NCI-H345 (cell line): ENCODE measurements at places on chromosomes 6 and 20.

- DNase-seq: no peak
Measured at GRCh38 chr6:108846628-108847027, 1.6 kb upstream of the ARMC2 start.

- no peak for DNase-seq
Measured at GRCh38 chr6:21033575-21034026, 499.3 kb downstream of the CDKAL1 start.

DNA sequence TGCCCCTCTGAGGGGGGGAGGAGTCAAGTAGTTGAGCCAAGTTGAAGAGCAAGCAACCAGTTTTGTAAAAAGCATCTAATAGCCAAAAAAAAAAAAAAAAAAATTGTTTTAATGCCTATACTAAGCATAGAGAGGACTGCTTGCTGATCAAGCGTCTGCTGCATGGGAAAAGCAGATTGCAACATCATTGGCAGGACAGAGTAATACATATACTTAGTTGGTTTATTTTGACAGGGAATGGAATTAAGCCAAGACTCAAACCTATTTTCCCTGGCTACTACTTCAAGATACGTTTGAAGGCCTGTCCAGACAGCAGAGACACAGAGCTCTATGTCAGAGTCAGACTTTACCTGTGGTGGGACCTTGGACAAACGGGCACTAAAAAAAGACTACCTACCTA, 120.5 kb downstream of the RTN4IP1 start:
- DNase-seq: no peak

GRCh38 chr20:61886721-61887595, 178.7 kb downstream of the TAF4 start:
- DNase-seq: peak; percentile 43

- no peak for DNase-seq
Measured at GRCh38 chr6:42366011-42366705, 85.6 kb downstream of the TRERF1 start.

DNA sequence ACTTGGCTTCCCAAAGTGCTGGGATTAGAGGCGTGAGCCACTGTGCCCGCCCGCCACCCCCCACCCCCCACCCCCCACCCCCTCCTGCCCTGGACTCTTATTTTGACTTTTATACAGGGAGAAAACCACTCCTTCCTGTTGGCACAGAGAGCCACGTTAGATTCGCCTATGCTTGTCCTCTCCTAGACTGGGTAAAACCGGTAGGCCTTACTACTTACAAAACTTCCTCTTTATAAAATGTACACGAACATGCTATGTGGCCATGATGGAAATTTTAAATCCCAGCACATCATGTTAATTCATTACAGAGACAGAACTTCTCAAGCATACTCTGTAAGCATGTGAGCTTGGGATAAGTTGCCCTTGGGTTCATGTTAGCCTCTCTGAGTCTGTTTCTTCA, 124.2 kb downstream of the SLC24A3 start:
- DNase-seq: no peak

DNA sequence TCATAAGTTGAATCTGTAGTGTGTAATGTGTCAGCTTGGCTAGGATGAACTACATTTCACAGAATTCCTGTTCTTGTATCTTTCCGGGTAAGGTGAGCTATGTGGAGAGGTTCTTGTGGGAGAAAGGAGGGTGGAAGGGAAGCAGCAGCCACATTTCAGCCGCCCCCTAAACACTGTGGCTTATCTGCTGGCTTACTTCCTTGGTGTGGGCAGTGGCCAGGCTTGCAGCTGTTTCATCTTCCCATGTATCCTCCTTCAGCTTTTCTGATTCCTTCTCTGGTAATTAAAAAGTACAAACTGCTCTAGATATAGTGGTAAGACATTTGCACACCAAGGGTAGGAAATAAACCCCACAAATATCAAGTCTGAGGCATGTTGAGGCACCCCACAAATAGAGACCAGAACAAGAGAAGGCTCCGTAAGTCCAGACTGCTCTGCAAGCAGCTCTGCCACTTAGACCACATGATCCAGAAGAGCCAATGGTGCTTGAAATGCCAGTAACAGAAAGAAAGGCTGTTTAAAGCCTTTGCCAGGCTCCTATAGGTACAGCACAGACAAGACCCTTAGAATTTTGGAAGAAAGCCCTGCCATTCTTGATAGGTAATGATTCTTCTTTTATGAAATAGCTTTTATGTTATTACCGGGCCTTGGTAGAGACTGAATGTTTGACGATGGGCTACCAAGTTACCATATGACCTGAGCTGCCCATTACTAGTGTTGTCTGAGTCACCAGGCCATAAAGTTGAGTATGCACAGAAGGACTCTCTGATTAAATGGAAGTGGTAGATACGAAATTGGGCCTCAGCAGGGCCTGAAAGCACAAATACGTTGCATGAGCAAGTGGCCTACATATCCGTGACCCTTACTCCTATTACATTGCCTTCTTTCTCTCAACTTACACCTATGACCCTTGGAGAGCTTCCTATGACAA, 215.0 kb upstream of the SGK1 start:
- DNase-seq: no peak

DNA sequence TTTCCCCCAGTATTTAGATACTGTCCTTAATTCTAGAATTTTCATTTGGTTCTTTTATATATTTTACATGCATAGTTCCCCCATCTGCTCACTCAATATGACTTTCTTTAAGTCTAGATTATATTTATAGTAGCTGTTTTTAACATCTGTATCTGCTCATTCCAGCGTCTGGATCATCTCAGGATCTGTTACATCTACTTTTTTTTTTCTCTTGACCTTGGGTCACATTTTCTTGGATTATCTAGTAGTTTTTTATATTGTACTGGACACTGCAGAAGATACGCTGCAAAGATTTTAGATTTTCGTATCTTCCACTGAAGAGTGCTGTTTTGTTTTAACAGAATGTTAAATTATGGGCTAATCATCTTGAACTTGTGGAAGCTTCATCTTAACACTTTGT, 20.7 kb downstream of the RAB22A start:
- DNase-seq: no peak

DNA sequence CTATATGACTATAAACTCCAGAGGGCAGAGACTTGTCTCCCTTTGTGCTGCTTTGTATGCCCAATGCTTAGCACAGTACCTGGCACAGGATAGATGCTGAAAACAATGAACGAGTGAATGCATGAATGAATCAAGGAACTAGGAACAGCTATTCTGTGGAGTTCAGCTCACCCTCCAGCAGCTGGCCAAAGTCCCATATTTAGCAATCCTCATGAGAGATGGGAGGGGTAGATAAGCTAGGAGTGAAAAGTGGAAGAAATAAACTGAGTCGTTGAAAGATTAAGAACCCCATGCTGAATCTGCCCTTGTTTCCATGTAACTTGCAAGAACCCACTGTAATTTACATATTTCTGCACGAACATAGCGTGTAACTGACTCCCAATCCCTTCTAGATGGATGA, 106.5 kb downstream of the MAFB start:
- no peak for DNase-seq

GRCh38 chr6:157281570-157281969, 41.7 kb downstream of the TMEM242 start:
- no peak for DNase-seq

DNA sequence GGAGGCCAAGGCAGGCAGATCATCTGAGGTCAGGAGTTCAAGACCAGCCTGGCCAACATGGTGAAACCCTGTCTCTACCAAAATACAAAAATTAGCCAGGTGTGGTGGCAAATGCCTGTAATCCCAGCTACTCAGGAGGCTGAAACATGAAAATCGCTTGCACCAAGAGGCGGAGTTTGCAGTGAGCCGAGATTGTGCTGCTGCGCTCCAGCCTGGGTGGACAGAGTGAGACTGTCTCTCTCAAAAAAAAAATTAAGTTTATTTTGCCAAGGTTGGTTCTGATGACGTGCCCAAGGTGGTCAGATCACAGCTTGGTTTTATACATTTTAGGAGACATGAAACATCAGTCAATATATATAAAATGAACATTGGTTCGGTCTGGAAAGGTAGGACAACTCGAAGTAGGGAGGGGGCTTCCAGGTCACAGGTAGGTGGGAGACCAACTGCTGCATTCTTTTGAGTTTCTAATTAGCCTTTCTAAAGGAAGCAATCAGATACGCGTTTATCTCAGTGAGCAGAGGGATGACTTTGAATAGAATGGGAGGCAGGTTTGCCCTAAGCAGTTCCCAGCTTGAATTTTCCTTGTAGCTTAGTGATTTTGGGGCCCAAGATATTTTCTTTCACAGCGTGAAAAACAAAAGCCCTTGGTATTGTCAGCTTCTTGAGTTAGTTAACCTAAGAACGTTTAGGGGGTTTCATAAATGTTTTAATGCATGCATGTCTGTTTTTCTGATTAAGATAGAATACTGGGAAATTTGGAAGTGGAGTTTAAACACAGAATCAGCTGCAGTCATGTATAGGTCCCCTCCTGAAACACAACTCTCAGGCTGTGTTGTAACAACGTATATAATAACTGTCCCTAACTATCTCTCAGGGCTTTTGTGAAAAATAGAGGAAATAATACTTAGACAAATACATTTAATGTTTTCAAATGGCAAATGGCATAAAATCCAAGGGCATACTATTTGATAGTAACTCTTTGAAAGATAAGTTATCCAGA, 16.7 kb downstream of the ACOT13 start:
- DNase-seq: no peak

GRCh38 chr6:33430991-33431879, 11.4 kb downstream of the SYNGAP1 start:
- peak; percentile 63 for DNase-seq

- DNase-seq: peak; percentile 41
Measured at GRCh38 chr20:64244281-64244805, 11.2 kb upstream of the PCMTD2 start.

DNA sequence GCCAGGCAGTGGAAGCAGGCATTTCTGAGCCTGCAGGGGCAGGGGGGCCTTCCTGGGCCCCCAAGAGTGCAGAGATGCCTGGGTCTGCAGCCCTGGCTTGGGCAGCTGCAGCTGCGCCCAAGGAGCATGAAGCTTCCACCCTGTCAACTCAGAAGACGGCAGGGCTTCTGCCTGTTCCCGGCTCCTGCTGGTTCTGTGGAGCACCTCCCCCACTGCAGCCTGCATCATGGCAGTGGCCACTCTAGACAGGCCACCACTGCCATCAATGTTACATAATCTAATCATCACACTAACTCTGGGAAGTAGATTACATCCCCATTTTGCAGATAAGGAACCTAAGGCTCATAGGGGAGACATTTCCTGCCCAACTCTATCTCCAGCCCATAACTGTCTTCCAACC, 21.1 kb upstream of the TOP1 start:
- no peak for DNase-seq

GRCh38 chr6:168496139-168496996, 55.4 kb downstream of the SMOC2 start:
- DNase-seq: no peak

DNA sequence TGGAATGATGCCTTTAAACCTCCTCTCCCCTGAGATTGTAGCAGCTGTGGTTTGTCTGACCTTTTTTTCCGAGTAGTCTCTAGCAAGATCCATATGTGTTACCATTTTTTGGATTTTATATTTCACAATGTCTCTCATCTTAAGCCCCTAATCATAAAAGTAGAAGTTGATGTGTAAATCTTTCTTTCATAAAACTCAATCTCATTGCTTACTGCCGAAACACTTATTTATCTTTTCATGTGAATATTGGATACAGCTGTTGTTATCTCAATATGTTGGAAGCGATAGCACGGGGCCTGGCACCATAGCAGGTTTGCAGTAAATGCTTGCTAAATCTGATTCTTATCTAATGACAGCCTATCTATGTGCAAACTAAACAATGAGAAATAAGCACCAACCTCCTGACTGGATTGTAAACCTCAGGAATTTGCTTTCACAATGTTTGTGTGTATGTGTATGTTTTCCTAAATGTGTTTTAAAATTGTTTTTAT, 14.2 kb downstream of the SMPDL3A start:
- DNase-seq: no peak

DNA sequence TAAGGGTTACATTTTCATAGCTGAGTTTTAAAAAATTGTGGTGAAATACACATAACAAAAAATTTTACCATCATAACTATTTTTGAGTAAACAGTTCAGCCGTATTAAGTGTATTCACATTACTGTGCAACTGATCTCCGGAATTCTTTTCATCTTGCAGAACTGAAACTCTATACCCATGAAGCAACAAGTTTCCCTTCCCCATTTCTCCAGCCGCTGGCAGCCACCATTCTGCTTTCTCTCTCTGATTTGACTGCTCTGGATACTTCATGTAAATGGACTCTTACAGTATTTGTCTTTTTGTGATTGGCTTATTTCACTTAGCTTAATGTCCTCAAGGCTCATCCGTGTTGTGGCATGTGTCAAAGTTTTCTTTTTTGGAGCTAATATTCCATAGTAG, 341.6 kb downstream of the QKI start:
- no peak for DNase-seq

GRCh38 chr6:37242429-37243052, 15.0 kb upstream of the TBC1D22B start:
- DNase-seq: no peak

DNA sequence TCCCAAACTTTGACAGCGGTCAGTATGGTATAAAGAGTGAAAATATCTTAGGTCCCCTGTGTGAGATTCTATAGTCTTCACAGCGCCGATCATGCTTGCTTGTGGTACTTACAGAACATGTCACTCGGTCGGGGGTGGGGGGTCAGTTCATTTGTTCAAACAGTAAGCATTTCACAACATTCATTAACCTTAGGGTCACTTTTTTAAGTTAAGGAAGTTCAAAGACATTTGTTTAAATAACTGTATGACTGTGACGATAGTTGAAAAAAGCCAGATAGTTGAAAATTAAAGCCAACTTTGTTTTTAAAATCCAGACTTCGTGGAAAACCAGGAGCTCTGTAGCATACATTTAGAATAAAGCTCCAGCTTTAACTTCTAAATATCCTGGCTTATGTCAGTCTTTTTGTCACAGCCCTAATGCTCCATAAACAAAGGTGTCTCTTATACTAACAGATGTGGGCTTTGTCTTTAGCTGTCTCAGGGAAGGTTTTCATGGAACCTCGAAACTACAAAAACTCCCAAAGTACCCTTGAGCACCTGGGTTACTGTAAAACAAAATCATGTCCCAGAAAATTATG, 57.9 kb upstream of the PHACTR2 start:
- DNase-seq: no peak

- DNase-seq: no peak
Measured at GRCh38 chr6:16224409-16224808, 14.0 kb upstream of the GMPR start.

DNA sequence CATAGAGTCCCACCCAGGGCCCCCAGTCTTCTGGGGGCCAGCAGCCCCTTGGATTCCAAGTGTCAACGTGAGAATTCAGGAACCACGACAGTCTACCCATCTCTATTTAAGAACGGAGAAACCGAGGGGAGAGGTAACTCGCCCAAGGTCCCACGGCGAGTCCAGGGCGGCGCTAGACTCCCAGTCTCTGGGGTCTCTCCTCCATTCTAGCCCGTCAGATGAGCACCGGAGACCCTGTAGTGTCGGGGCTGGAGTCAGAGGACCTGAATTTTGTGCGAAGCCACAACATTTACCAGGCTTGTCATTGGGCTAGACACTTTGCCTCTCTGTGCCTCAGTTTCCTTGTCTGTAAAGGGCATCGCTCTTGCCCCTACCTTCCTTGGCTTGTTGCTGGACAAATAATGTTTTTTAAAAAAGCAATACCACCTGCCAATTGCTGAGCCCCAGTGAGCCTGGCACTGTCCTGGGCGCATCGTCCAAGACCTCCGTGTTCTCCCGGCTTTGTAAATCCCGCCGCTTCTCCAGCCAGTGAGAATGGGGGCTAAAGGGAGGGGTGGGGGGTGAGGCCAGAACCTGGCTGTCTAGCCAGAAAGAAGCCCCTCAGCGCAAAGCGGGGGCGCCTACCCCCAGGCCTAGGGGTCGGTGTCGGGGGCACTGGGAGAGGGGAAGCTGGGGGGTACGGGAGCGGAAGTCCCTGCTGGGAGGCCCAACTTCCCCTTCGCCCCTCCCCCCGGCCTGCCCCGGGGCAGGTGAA, 91.7 kb downstream of the NCR2 start:
- DNase-seq: no peak

- DNase-seq: no peak
Measured at GRCh38 chr6:17622144-17622543, 22.0 kb downstream of the FAM8A1 start.
